ENCODE measurements at places on chromosomes 11 and 22.
A peak's percentile ranks its signal among the peaks of the same experiment; 100 is the strongest.

DNA sequence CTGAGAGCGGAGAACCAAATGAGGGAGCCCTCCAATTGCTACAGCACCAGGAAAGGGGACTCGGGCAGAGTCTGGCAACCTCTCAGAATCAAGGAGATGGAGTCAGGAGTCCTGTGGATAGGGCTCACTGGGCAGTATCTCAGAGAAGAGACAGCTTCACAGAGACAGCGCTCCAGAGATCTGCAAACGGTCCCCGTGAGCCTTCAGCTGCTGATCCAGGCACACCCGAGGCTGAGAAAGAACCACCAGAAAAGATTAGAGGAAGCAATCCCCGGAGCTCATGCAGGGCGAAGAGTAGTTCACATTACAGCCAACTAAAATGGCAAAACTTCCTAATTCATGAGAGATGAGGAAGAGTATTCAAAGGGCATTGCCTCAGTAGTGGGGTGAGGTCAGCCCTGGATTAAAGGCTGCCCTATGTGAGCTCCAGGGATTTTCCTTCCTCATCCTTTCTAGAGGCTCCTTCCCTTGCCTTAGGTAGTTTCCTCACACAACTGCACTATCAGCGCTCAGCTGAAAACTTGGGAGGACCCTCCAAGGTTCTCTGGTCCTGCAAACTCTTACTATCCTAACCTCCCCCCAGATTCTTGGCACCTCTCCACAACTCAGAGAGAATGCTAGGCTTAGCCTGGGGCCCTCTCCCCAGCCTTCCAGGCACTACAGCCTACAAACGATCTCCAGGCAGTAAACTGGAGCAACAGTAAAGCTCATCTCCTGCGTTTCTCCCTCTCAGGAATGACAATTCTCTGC is 23.7 kb downstream of the SCN4B start:
- no peak for DNase-seq

- DNase-seq, result no peak
These were observed 80.5 kb upstream of the ADSL start for GRCh38 chr22:40265783-40266182.

DNA sequence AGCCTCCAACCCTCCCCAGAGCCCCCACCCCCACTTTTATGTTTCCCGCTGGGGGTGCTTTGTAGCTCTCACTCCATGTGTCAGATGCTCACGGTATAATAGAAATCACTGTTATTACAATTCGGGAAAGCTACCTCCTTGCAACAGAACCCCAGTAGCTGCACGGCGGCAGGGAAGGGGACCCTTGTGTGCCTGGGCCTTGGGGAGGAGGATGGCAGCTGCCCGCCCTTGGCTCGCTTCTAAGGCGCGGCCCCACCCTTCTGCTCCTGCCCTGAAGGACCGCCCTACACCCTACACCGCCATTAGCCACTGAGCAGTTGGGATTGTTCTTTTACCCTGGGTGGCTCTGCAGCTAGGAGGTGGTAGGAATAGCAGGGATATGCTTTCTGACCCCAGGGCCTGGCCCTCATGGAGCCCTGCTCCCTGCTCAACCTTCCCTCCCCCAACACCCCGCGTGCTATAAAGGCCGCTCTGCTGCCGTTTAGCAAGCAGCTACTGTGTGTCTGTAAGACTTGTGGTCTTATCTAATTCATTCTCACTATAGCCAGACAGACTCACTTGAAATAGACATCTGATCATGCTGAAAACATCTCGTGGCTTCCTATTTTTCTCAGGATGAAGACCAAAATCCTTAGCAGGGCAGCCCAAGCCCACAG is 219.7 kb downstream of the CEP164 start:
- no peak for DNase-seq

DNA sequence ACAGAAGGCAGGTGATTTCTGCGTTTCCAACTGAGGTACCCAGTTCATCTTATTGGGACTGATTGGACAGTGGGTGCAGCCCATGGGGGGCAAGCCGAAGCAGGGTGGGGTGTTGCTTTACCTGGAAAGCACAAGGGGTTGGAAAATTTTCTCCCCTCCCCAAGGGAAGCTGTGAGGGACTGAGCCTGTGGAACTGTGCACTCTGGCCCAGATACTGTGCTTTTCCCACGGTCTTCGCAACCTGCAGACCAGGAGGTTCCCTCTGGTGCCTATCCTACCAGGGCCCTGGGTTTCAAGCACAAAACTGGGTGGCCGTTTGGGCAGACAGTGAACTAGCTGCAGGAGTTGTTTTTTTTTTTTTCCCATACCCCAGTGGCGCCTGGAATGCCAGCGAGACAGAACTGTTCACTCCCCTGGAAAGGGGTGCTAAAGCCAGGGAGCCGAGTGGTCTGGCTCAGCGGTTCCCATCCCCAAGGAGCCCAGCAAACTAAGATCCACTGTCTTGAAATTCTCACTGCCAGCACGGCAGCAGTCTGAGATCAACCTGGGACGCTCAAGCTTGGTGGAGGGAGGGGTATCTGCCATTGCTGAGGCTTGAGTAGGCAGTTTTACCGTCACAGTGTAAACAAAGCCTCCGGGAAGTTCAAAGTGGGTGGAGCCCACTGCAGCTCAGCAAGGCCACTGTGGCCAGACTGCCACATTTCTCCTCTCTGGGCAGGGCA is 97.2 kb downstream of the JRKL start:
- DNase-seq, result peak; percentile 25

- DNase-seq, result peak; percentile 2
These were observed 98.5 kb downstream of the SMCO4 start for GRCh38 chr11:93444617-93445073.

Data from IMR-90 (cell line).